ENCODE measurements at places on chromosomes 4 and X.

DNA sequence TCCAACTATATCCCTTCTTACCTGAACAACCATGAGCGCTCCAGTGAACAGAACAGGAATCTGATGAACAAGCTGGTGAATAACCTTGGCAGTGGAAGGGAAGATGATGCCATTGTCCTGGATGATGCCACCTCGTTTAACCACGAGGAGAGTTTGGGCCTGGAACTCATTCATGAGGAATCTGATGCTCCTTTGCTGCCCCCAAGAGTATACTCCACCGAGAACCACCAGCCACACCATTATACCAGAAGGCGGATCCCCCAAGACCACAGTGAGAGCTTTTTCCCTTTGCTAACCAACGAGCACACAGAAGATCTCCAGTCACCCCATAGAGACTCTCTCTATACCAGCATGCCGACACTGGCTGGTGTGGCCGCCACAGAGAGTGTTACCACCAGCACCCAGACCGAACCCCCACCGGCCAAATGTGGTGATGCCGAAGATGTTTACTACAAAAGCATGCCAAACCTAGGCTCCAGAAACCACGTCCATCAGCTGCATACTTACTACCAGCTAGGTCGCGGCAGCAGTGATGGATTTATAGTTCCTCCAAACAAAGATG, 870.2 kb downstream of the ADGRL3 start:
- no peak for DNase-seq

GRCh38 chrX:15881381-15881897, 26.8 kb upstream of the AP1S2 start:
- no peak for DNase-seq

GRCh38 chrX:109635146-109635545, 10.2 kb upstream of the KCNE5 start:
- DNase-seq = no peak

- DNase-seq = no peak
Observed at GRCh38 chr4:52961666-52962412, 99.7 kb downstream of the RASL11B start.

GRCh38 chrX:47215291-47215900, 3.1 kb upstream of the CDK16 start:
- DNase-seq = no peak

DNA sequence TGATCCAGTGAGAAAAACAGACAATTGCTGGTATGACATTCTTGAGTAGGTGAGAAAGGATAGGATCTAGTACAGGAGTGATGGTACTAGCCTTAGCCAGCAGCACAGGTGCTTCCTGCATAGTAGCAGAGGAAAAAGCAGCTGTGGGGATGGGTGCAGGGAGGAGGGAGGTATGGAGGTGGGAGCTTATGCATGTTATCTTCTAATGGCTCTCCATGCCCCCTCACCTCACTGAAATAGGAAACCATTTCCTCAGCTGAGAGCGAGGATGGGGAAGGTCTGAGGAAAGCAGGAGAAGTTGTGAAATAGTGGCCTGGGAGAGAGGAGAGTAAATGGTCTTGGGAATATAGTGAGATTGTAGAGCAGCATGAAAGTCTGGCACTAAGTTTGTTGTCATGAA, 136.3 kb downstream of the TMEM164 start:
- no peak for DNase-seq

- DNase-seq = no peak
Observed at GRCh38 chr4:52995360-52996030, 133.4 kb downstream of the RASL11B start.

Data from activated T-cell treated with anti-CD3 and anti-CD28 coated beads for 24 hours (primary cell).